ENCODE measurements at places on chromosomes 3 and 15.
A peak's percentile ranks its signal among the peaks of the same experiment; 100 is the strongest.

GRCh38 chr3:167882057-167882667, 146.6 kb downstream of the SERPINI1 start:
- peak; percentile 33 for DNase-seq

GRCh38 chr15:73047882-73048281, 4.4 kb upstream of the NEO1 start:
- no peak for DNase-seq

- DNase-seq = no peak
These were observed 406.2 kb downstream of the FOXP1 start for GRCh38 chr3:71177375-71177774.

DNA sequence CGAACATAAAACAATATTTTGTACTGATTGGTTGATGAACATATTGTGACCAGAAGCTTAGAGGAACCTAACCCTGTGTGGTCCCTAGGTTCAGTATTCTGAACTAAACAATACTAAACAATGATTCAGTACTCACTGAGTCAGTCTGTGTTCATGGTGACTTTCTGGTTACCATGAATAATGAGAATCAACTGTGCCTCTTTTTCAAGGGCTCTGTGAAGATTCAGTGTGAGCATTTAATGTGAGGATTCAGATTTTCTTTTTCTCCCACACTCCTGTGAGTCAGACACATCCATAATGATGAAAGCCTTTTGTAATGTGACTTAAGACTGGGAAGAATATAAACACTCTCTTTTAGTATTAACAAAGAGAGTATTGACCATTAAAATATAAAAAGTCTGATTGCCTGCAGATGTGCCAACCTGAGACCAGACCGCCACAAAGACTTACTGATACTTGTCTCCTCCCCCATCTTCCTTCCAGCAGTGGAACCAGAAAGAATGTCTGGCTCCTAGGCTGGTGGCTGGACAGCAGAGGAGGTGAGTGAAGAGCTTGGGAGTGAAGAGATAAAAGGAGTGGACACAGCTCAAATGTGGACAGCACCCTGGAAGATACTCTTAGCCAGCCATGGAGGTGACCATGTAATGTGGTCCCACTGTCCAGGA, 17.6 kb upstream of the ACTL6A start:
- peak; percentile 83 for DNase-seq

DNA sequence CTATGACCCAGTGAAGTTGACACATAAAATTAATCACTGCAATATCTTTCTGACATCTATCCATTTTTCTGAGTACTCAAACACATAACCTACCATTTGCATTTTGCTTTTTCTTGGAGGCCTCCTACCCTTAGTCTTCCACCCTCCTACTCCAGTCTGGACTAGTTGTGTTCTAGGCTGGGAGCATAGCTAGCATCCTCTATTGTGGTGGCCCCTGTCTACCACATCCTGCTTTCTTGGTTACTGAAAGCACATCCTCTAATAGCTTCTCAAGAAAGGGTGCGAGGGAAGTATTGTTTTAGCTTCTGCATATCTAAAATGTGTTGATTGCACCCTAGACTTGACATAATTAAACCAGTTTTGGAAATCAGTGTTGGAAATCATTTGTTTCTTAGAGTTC, 176.5 kb downstream of the THSD4 start:
- no peak for DNase-seq

GRCh38 chr3:169052465-169053302, 610.8 kb downstream of the MECOM start:
- DNase-seq = no peak

DNA sequence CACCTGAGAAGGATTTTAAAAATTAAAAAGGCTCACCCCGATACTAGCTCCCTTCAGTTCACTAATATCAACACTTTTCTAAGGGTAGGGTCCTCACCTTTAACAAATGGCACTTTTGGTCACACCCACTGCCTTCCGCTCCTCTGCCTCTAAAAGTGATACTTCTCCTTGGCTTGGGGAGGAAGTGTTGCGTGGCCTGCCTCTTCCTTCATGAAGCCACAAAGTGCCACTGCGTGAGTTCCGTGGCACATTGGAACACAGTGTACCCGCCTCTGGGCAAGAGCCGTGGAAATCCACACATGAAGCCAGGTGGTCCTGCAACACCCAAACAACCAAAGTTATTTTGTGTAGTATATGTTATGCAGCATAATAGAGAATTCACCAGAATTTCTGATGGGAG, 3.9 kb downstream of the B4GALT4 start:
- no peak for DNase-seq

- DNase-seq = no peak
These were observed 1.8 kb downstream of the FOXL2 start for GRCh38 chr3:138944929-138945708.

DNA sequence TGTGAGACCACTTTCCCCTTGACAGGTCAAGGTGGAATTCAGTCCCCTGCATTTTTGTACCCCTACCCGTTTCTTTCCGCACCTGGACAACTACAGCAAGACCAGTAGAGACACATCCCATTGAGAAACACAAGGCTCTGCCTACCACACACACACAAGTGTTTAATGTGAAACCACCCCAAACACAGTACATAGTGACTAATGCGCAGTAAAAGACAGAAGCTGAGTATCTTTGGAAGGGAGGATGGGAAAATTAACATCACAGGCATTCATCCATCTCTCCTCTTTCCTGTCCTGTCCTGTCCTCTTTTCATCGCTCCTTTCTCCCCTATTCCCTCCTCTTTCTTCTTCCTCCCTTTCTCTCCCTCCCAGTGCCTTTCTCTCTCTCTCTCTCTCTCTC, 64.8 kb downstream of the SCN11A start:
- DNase-seq = no peak

- DNase-seq = no peak
These were observed 33.5 kb downstream of the DNAJB8 start for GRCh38 chr3:128432971-128433836.

- no peak for DNase-seq
These were observed 284.8 kb upstream of the CTNNB1 start for GRCh38 chr3:40914475-40914874.

GRCh38 chr3:30098653-30099455, 507.5 kb upstream of the TGFBR2 start:
- peak; percentile 24 for DNase-seq

DNA sequence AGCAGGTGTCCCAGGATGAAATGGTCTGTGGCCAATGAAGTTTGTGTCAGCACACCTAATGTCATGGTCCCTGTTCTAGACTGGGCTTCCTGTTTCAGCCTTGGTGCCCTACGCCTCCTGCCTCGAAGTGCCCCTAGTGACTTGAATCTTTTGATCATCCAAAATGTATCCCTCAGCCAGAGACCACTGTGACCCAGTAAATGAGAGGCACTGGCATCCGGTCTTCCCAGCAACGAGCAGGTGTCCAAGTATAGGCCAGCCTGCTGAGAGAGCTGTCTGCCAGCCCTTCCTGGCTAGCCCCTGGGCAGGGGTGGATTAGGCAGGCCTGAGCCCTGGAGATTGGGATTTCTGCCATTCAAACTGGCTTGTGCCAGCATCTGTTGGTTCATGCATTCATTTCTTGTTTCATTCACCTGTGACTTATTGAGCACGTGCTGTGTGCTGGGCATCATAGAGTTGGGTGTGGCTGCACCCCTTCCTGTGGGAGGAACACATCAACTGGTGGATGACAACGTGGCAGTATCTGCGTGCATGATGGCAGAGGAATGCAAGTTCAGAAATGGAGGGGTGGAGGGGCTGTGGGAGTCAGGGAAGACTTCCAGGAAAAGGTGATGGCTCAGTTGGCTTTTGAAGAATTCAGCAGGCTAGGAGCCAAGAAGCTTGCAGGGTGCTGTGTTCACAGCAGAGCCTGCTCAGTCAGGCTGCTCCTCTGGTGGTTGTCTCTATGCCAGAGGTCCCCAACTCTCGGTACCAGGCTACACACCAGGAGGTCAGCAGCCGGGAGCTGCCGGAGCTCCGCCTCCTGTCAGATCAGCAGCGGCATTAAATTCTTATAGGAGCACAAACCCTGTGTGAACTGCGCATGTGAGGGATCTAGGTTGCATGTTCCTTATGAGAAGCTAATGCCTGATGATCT, 21.6 kb downstream of the ESYT3 start:
- DNase-seq = no peak

GRCh38 chr3:194833114-194833910, 147.6 kb downstream of the FAM43A start:
- no peak for DNase-seq

- peak; percentile 3 for DNase-seq
These were observed 76.0 kb upstream of the NECTIN3 start for GRCh38 chr3:110995461-110996231.

DNA sequence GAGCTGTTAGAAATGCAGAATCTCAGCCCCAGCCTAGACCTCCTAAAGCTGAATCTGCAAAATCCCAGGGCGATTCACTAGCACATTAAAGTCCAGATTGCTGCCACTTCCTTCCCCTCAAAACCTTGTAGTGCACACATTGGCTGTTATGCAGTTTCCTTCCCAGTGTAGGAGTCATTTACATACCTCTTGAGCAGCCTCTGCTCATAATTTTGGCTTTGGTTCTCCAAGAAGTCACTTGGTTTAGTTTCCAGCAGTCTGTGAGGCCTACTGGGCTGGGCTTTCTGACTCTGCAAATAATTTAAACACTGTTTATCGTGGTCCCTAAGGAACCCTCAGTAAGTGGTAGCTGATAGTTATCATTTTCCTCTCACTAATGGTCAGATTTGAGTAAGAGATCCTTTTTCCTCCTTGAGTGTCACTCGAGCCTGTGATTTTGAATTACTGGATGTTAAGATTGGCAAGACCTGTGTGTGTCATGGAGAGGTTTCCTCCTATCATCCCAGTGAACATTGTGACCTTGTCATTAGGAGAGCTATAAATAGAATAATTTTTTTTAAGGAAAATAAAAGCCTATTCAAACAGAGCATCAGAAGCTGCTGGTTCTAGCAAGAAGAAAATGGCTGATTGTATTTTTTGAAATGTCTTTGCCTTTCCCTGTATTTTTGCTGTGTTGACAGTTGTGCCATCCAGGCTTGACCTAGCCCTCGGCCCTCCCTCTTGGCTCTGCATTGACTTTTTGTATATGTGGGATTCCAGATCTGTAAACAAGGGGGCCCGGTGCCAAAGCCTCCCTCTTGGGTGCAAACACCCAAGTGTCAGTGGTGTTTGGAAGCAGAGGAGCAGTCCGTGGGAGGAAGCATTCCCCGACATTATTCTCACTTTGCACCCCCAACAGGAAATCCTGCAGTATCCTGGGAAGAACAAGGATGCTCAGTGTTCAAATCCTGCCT, 134.8 kb upstream of the ANKRD28 start:
- no peak for DNase-seq

DNA sequence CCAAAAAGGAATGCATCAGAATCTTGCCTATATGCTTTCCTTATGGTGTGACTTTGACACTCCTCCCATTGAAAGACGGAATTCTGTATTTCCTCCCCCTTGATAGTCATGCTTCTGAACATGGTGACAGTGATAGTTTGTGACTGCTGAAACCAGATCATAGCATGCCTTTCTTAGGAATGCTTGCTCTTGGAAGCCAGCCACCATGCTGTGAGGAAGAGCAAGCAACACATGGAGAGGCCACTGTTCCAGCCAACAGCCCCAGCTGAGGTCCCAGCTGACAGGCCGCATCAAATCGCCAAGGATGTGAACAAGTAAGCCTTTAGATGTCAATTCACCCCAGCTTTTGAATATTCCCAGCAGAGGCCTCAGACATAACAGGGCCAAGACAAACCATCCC, 100.1 kb downstream of the IGF2BP2 start:
- DNase-seq = no peak

GRCh38 chr15:78855746-78856145, 16.9 kb upstream of the MORF4L1 start:
- peak; percentile 84 for DNase-seq

GRCh38 chr3:64186667-64187064, 38.6 kb downstream of the PRICKLE2 start:
- DNase-seq = no peak

- DNase-seq = no peak
These were observed 24.1 kb downstream of the SLC24A5 start for GRCh38 chr15:48144889-48145288.

DNA sequence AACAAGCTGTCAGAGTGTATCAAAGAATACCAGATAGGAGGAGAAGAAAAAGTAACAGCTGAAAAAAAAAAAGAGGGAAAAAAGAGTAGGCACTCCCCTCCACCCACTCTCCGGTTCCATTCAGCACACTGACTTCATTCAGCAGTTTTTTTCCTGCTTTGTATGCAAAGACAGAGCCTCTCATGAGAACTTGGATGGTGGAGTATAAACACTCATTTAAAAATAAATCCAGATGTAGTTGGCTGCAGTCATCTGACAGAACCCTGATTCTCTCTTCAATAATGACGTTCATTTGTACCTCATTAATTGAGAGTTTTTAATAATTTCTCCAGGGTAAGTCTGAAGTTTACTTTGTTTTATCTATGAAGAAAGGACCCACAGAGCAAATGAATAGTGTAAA, 81.0 kb downstream of the TMEM108 start:
- no peak for DNase-seq

GRCh38 chr3:36812240-36812639, 47.9 kb upstream of the DCLK3 start:
- no peak for DNase-seq

GRCh38 chr15:68678746-68679145, 100.0 kb downstream of the CORO2B start:
- no peak for DNase-seq

- no peak for DNase-seq
These were observed 102.2 kb upstream of the LPP start for GRCh38 chr3:188051801-188052168.

DNA sequence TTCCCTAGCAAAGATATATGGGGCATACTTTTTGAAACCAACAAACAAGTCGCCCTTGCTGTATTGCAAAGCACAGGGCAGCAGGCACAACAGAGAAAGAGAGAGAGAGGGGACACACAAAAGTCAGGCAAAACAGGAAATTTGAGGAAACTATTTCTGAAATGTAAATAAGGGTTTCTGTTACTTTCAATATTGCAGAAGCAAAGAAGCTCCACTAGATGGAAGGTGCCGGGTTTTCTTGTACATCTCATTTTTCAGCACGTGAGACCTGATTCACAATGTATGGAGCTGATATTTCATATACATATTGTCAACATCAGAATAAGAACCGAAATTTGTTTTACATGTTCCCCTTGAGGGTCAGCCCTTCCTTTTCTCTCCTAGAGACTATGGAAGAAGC, 127.4 kb downstream of the FOXP1 start:
- DNase-seq = no peak
